ENCODE measurements at places on chromosomes 4 and X.

DNA sequence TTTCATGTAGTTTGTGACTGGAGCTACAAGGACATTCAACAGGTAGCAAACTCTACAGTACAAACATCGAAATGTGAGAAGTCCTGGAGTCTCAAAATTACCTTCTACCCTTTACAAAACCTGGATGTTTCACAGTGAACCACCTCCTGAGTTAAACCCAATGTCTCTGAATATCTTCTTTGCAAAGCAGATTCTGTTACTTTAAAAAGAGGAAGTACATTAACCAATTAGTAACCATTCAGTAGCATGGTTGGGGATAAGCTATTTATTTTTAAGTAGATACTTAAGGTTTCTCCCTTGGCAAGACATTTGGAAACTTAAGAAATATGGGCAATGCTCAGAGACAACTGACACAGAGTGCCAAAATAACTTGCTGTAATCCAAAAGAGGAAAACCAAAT, 371.9 kb upstream of the NWD2 start:
- no peaks in the 10 kb centered on the region for H3K27me3 ChIP-seq
- DNase-seq, result no peak
- H3K4me3 ChIP-seq, result no peak overlapping the region
- no peak overlapping the region for H3K27ac ChIP-seq
- H3K4me1 ChIP-seq, result no peaks in the 10 kb centered on the region
- H3K36me3 ChIP-seq, result no peaks in the 10 kb centered on the region

DNA sequence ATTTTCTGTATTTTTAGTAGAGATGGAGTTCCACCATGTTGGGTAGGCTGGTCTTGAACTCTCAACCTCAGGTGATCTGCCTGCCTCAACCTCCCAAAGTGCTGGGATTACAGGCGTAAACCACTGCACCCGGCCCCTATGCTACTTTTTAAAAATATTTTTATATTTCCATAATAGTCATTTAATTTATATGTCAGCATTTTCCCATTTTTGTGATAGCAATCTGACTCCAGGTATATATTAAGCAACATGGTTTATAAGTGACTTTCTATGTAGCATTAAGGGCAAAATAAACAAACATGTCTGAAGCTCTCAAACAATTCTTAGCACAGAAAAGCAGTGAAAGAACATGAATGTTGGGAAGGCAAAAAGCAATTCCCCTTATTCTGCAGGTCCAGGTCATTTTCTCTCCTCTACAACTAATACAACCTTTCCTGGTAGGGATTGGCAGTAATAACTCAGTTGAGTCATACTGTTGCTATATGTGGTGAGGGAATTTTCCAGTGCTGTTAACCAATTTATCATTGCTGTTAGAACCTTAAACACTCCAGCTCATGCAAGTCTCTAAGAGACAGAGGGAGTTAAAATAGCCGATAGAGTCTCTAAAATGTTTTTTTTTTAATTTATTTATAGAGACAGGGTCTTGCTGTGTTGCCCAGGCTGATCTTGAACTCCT, 24.0 kb downstream of the SMIM14 start:
- peak overlapping the region; percentile 71 for H3K27ac ChIP-seq
- H3K4me3 ChIP-seq, result peak overlapping the region; percentile 44
- DNase-seq, result no peak
- no peaks in the 10 kb centered on the region for H3K27me3 ChIP-seq
- H3K36me3 ChIP-seq, result no peaks in the 10 kb centered on the region
- H3K4me1 ChIP-seq, result peaks cover 39% of the 10 kb centered on the region

DNA sequence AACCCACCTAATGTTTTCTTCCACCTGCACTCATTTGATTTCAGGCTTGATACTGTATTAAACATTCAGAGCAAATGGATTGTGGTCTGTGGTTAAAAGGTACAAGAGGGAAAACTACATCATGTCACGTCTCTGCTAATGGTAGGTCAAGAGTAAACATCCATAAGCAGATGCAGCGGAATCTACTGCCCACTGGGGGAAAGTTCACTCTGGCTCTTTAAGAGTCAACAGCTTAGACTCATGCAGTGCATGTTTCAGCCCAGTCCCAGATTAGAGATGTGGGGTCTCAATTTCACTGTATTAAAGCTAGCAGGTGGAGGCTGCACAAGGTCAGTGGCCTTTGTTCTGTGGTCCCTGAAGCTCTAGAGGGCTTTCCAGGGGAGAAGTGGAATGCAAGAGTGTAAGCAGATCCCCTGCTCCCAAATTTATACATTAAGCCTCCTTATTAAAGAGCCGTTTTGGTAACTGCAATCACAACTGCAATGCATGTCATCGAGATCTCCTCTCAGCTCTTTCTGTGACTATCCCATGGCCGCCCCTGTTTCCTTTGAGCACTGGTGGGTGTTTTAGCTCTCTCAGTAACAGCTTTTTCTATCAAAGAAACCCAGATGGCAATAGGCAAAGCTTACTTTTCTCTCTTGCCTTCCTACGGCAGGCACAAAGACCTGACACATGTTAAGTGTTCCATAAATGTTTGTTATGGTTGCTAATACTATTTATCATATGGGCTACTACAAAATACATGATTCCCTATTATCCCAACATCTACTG, 53.4 kb downstream of the LDB2 start:
- no peaks in the 10 kb centered on the region for H3K36me3 ChIP-seq
- H3K4me1 ChIP-seq, result no peaks in the 10 kb centered on the region
- no peak for DNase-seq
- no peak overlapping the region for H3K4me3 ChIP-seq
- no peak overlapping the region for H3K27ac ChIP-seq
- no peaks in the 10 kb centered on the region for H3K27me3 ChIP-seq

DNA sequence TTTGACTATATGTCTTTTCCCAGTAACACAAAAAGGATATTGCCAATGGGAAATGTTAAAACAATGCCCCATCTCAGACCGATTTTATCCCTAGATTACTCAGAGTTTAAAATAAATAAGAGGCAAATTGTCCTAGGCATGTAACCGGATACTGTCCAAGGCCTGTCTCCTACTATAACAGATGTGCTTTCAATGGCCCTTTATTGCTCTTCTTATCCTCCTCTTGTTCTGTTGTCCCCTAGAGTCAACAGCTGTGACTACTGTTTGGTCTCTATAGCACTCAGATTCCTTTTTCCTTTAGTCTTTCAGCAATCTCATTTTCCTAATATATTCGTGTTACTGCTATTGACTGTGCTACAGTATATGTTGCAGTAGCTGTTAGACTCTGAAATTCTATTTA, 66.8 kb upstream of the PLS3 start:
- no peaks in the 10 kb centered on the region for H3K36me3 ChIP-seq
- H3K4me1 ChIP-seq, result peaks cover 3% of the 10 kb centered on the region
- H3K27ac ChIP-seq, result peak overlapping the region; percentile 47
- H3K4me3 ChIP-seq, result no peak overlapping the region
- no peak for DNase-seq
- H3K27me3 ChIP-seq, result no peaks in the 10 kb centered on the region

GRCh38 chrX:118211891-118212816, 95.5 kb upstream of the KLHL13 start:
- H3K27ac ChIP-seq, result no peak overlapping the region
- no peak overlapping the region for H3K4me3 ChIP-seq
- H3K36me3 ChIP-seq, result no peaks in the 10 kb centered on the region
- no peaks in the 10 kb centered on the region for H3K4me1 ChIP-seq
- DNase-seq, result no peak

GRCh38 chr4:116400480-116400879, 684.9 kb downstream of the TRAM1L1 start:
- DNase-seq, result no peak
- H3K36me3 ChIP-seq, result no peaks in the 10 kb centered on the region
- H3K27ac ChIP-seq, result no peak overlapping the region
- no peaks in the 10 kb centered on the region for H3K27me3 ChIP-seq

DNA sequence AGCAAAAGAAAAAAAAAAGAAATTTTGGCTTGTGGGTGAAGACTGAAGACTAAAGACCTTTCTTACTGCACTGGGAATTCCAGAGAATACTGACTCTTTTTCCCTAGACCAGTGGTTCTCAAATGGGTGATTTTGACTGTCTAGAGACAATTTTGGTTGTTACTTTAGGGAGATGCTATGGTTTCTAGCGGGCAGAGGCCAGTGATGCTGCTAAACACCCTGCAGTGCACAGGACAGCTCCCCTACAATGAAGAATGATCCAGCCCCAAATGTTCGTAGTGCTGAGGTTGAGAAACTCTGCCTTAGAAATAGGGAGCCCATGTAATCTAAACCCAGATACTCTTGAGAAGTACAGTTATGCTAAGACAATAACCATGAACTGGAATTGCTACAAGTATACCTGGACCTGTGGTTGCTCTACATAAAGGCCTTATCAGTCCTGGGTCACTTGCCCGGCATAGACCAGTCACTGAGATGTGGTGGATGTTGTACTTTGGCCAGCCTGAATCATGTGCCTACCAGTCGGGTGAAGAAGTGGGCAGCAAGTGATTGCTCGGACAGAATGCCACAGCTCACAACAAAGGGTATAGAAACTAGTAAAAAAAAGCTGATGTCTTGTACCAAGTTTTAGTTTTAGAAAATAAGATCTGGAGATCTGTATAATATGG, 16.0 kb downstream of the ARHGAP10 start:
- H3K4me1 ChIP-seq, result peaks cover 85% of the 10 kb centered on the region
- no peaks in the 10 kb centered on the region for H3K27me3 ChIP-seq
- H3K27ac ChIP-seq, result no peak overlapping the region
- DNase-seq, result no peak
- no peak overlapping the region for H3K4me3 ChIP-seq

- no peak within 1 kb of the TSS for H3K4me3 ChIP-seq
- no peak for DNase-seq
- no peaks in the 10 kb centered on the region for H3K36me3 ChIP-seq
- no peaks in the 10 kb centered on the region for H3K27me3 ChIP-seq
Observed at GRCh38 chrX:100874325-100874724, at the start of gene NOX1. Gene NOX1, minus strand, starts transcription at chrX:100874359. Its CDS starts 220 bp downstream, at chrX:100874139.

- DNase-seq, result no peak
- H3K4me3 ChIP-seq, result no peak overlapping the region
- H3K27me3 ChIP-seq, result no peaks in the 10 kb centered on the region
- H3K27ac ChIP-seq, result no peak overlapping the region
- no peaks in the 10 kb centered on the region for H3K4me1 ChIP-seq
Observed at GRCh38 chrX:151416579-151416978, 19.6 kb downstream of the VMA21 start.

GRCh38 chr4:124694946-124695598, 17.5 kb downstream of the ANKRD50 start:
- no peaks in the 10 kb centered on the region for H3K27me3 ChIP-seq
- H3K4me3 ChIP-seq, result no peak overlapping the region
- no peak overlapping the region for H3K27ac ChIP-seq
- DNase-seq, result no peak
- no peaks in the 10 kb centered on the region for H3K36me3 ChIP-seq

DNA sequence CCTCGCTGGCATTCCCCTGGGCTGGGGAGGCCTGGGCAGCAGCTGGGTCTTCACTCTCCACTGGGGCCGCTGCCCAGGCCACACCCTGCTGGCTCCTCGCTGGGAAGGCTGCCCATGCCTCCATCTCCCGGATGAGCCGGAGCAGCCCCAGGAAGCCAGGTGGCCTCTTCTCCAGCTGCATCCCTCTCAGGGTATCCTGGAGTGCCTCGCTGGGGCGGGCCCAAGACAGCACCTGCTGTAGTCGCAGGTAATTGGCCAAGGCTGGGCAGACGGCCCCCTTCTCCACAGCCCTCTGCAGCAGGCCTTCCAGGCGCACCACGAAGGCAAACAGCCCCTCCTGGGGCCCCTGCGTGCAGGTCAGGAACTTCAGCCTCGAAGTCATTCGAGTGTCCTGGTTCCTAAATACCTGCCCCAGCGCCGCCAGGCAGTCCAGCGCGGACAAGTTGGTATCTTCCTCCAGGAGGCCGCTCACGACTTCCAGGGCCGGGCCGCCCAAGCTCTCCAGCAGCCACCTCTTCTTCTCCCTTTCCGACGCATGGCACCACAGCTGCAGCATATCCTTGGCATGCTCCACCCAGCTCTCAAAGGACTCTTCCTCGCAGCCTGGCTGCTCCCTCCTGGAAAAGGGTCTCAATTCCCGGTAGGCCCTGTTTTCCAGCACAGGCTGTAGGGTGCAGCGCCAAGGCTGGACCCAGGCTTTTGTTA, 3.7 kb downstream of the PNMA6E start:
- no peak overlapping the region for H3K27ac ChIP-seq
- H3K36me3 ChIP-seq, result no peaks in the 10 kb centered on the region
- no peaks in the 10 kb centered on the region for H3K4me1 ChIP-seq
- no peak overlapping the region for H3K4me3 ChIP-seq
- DNase-seq, result no peak

GRCh38 chr4:88021824-88022223, 14.4 kb downstream of the PKD2 start:
- no peaks in the 10 kb centered on the region for H3K27me3 ChIP-seq
- no peak overlapping the region for H3K4me3 ChIP-seq

- H3K27me3 ChIP-seq, result no peaks in the 10 kb centered on the region
- no peaks in the 10 kb centered on the region for H3K36me3 ChIP-seq
- peak overlapping the region; percentile 90 for H3K4me3 ChIP-seq
- peak overlapping the region; percentile 75 for H3K27ac ChIP-seq
- H3K4me1 ChIP-seq, result no peaks in the 10 kb centered on the region
Observed at GRCh38 chr4:104491481-104492182, 3.1 kb downstream of the CXXC4 start.

DNA sequence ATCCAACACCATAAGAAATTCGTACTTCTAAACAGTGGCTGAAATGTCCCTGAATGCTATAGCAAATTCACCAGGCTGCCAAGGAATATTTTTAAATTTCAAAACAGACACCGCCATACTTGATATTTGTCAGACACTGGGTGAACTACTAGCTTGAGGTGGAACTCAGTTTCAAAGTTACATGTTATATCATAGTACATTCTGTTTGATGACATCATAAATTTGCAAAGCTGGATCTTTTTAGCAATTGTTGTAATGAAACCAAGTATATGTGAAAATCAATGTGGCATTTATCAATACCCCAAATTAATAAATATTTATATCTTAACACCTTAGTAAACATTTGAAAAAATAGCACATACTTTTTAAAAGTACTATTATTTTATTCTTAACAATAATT, 14.2 kb downstream of the ART3 start:
- peaks cover 4% of the 10 kb centered on the region for H3K4me1 ChIP-seq
- no peak for DNase-seq

DNA sequence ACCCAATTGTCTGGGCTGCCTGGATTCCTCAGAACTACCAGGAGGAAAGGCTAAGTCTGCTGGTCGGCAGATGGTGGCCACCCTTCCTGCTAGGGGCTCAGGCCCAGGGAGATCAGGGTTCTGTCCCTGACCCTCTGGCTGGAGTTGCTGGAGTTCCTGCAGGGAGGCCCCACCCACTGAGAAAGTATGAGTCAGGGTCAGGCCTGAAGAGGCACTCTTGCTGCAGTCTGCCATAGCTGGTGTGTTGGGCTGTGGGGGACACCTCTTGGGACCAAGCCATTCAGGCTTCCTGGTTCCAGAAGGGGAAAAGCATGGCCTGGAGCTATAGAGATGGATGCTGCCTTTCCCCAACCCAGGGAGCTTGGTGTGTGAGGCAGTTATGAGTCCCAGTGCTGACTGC, 40.4 kb upstream of the PCDH18 start:
- H3K27me3 ChIP-seq, result no peaks in the 10 kb centered on the region
- no peak for DNase-seq
- H3K36me3 ChIP-seq, result no peaks in the 10 kb centered on the region
- H3K4me3 ChIP-seq, result no peak overlapping the region

DNA sequence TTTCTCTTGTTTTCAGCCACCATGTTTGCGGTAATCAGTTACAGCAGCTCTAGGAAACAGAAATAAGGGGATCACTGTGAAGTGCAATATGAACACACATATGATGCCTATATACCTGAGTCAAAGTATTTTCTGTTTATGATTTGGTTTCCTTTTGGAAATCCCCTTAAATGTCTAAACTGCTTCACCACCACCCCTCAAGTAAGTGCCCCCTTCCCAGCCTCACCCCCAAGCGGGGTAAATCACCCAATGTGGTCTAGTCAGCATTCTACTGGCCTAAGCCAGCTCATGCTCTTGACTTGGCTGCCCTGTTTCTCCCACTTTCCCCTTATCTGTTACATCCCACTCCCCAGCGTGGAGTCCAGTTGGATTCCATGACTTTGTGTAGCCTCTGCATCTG, 176.5 kb downstream of the QDPR start:
- no peaks in the 10 kb centered on the region for H3K4me1 ChIP-seq
- H3K27me3 ChIP-seq, result no peaks in the 10 kb centered on the region
- no peak overlapping the region for H3K27ac ChIP-seq
- H3K4me3 ChIP-seq, result no peak overlapping the region
